ENCODE measurements at places on chromosomes 12 and 14.

GRCh38 chr12:131929581-131930456, 743 bp downstream of the PUS1 start:
- no peak for DNase-seq

DNA sequence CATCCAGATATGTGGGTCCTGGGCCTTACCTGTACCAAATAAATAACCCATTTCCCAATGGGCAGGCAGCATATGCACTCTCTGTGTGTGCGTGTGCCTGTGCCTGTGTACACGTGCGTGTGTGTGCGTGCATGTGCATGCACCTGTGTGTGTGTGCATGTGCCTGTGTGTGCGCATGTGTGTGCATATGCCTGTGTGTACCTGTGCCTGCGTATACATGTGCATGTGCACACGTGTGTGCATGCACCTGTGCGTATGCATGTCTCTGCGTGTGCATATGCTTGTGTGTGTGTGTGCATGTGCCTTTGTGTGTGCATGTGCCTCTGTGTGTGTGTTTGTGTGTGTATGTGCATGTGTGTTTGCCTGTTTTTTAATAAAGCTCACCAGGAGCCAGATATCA, 197.1 kb downstream of the PHETA1 start:
- no peak for DNase-seq

- DNase-seq = no peak
Observed at GRCh38 chr12:84803661-84804060, 108.9 kb downstream of the SLC6A15 start.

DNA sequence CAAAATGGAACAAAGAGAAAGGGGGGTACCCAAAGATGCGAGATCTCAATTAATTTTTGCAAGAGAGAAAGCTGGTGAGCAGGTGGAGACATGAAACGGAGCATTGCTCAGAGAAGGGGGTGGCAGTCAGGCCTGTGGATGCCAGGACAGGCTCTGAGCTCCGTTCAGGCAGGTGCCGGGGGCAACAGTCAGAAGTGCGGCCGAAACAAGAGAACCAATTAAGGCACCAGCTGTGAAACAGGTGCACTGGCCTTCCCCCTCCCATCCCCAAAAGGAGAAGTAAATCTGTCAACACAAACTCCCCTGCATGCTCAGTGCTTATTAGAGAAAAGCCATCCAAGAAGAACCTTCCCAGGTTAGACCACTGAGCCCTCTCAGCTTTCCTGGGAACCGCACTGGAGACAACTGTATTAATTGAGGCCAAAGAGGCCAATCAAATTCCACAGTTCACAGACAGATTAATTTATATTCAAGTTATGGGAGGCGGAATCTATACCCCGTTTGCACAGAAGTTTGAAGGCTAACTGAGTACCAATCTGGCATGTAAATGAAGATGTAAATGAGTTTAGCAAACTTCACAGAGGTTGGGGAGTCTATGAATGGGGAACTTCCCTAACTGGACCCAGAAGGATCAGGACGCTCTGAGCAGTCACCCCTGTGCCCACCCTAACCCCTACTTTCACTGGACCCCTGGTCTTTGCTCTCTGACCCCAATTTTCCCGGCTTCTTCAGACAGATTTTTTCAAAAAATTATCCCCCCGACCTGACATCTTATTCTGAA, 20.9 kb downstream of the OAS2 start:
- no peak for DNase-seq

- no peak for DNase-seq
Observed at GRCh38 chr14:64968651-64969050, 3.5 kb downstream of the RAB15 start.

Measured in SIG-M5 (cell line).